ENCODE measurements at places on chromosomes 3 and 15.

GRCh38 chr15:57735891-57736290 is 29.4 kb downstream of the POLR2M start:
- no peak for DNase-seq

DNA sequence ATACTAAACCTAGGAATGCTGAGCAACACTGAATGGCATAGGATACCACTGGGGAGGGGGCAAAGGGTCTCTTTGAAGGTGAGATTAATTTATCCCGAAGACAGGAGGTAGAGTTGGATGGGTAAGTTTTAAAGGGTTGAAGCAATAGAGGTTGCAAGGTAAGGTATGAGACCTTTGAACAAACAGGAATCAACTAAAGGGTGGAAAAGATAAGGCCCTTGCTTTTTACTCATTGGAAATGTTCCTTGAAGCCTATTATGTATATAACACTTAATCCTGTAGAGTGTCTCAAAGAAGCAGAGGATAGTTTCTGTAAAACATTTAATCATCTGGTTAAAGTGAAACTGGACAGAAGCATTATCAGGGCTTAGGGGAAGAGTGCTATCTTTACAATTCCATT is 5.7 kb downstream of the ABHD5 start:
- DNase-seq: no peak

GRCh38 chr3:189168711-189169110 is 3.1 kb upstream of the TPRG1 start:
- no peak for DNase-seq

DNA sequence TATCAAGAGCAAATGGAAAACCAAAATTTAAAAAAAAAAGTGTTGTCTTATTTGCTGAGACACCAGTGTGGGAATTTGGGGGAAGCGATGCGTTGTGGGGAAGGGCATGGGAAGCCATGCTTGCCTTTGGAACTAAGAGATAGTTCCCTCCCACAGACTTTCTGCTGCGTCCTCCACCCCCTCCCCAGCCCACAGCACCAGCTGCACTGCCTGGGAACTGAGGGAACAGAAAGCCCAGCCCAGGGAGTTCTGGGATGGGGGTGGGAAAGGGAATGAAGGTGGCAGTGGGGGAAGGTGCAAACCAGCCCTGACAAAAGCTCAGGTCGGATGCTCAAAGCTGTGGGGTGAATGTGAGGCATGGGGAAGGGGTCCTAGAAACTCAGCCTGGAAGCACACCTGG is 8.1 kb upstream of the NTRK3 start:
- DNase-seq: no peak

Data from non-pigmented ciliary epithelial cell (primary cell).